ENCODE measurements at places on chromosomes 2 and 18.

- DNase-seq, result no peak
These were observed 27.5 kb upstream of the HPCAL1 start for GRCh38 chr2:10274983-10275802.

GRCh38 chr18:10860928-10861327 lies 288.4 kb downstream of the PIEZO2 start:
- no peak for DNase-seq

- DNase-seq, result no peak
These were observed 42.2 kb downstream of the TAF4B start for GRCh38 chr18:26268454-26268853.

- no peak for DNase-seq
These were observed 23.9 kb downstream of the PIAS2 start for GRCh38 chr18:46893360-46893759.

GRCh38 chr2:143680885-143681405 lies 551.7 kb downstream of the ARHGAP15 start:
- no peak for DNase-seq

GRCh38 chr2:166297951-166298350 lies 77.8 kb downstream of the SCN9A start:
- no peak for DNase-seq

GRCh38 chr2:186569897-186570296 lies 20.0 kb upstream of the ITGAV start:
- DNase-seq, result no peak

GRCh38 chr2:190219186-190219585 lies 100.4 kb downstream of the HIBCH start:
- DNase-seq, result no peak

- DNase-seq, result no peak
These were observed 13.3 kb upstream of the ATP8B1 start for GRCh38 chr18:57816208-57816954.

DNA sequence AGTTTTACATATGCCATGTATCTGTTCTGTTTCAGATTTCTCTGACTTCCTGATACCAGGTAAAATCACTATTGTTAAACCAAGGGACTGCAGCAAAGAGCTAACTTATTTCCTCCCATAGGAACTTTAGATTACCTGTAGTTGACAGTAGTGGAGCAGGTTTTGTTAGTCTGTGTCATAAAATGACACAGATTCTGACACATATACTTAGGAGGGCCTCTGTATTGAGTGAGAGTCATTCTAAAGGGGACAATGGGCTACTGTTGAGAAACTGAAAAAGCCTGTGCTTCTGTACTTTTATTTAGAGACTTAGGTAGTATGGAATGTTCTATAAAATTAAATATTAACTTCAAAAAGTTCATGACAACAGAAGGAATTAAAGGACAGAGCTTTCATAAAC lies 48.2 kb downstream of the KCMF1 start:
- no peak for DNase-seq

GRCh38 chr2:96926791-96927190 lies 56.9 kb upstream of the SEMA4C start:
- no peak for DNase-seq

GRCh38 chr2:226001716-226002115 lies 602.2 kb downstream of the NYAP2 start:
- no peak for DNase-seq

DNA sequence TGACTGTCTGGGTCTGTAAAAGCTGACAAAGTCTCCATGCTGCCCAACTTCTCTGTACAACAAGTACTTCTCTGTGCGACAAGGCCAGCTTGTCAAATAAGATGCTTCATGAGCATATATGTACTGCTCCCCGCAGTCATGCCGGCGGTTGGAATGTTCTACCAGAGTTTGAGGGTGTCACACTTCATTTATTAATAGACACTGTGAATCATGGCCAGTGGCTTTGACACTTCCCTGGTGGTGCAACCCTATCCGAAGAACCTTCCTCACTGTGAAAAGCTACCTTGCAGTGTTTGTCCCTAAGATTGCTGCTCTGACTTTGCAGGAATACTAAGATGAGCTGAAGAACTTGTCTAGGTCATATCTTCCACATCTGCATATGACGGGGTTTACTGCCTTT lies 120.9 kb upstream of the NRP2 start:
- DNase-seq, result no peak

DNA sequence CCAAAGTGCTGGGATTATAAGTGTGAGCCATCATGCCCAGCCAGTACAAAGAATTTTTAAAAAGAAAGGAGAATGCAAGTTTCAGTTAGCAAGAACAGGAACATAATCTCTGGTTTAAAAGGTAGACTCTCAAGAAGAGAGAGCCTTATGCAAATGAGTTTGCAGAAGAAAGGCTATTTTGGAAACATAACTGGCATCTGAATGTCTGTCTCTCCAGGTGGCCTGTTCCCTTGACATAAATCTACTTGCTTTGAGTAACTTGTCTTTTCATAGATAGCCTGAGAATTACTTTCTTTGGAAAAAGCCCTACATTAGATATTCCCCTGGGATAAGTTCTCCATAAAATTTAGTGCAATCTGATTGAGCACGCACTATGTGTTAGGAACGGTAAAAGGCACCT lies 109.6 kb downstream of the ICOS start:
- no peak for DNase-seq

GRCh38 chr2:120617055-120617454 lies 118.6 kb upstream of the GLI2 start:
- DNase-seq, result no peak

DNA sequence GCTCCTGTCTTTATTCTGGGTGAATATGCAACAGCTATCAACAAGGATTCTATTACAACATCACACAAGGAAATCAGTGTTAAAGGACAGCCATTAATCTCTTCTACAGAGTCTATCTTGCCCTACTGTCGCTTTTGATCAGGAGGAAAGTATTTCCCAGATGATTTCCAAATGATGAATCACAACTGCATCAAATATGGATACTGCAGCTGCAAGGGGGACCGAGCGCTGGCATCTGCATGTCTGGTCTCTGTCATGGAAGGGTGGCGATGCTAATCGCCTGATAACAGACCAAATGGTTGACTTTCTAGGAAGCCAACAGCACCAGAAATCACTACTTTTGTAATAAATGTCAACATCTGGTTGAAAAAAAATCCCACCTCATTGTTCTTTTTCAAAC lies 21.2 kb upstream of the OR6B3 start:
- DNase-seq, result no peak

All from activated T-helper 1 cell treated with Interleukin-2 at 50 U/mL for 16 hours (primary cell).